ENCODE measurements at places on chromosomes 7 and 10. TPM values are rescaled to one million over a fixed set of nuclear protein-coding genes. Genes with fewer than 3 reads are reported as not detected.

The PRSS2 gene
- not detected for polyA plus RNA-seq

The C10orf53 gene
- not detected for polyA plus RNA-seq

The VWA2 gene
- 8.3 TPM for polyA plus RNA-seq

The PNLIPRP1 gene
- polyA plus RNA-seq = not detected

The CHCHD1 gene
- polyA plus RNA-seq = 35.9 TPM

The SLIT1 gene
- polyA plus RNA-seq = 24.9 TPM

The LRIT1 gene
- polyA plus RNA-seq = not detected

The ANXA8 gene
- polyA plus RNA-seq = not detected

The GNGT1 gene
- not detected for polyA plus RNA-seq

The CCDC3 gene
- 120 TPM for polyA plus RNA-seq

Data from brain (organoid and tissue), 16 donors.